Spinal cord (tissue), 10 donors: ENCODE measurements at places on chromosomes 5 and 9. TPM values are rescaled to one million over a fixed set of nuclear protein-coding genes. Genes with fewer than 3 reads are reported as not detected.
A peak's percentile ranks its signal among the peaks of the same experiment; 100 is the strongest.

DNA sequence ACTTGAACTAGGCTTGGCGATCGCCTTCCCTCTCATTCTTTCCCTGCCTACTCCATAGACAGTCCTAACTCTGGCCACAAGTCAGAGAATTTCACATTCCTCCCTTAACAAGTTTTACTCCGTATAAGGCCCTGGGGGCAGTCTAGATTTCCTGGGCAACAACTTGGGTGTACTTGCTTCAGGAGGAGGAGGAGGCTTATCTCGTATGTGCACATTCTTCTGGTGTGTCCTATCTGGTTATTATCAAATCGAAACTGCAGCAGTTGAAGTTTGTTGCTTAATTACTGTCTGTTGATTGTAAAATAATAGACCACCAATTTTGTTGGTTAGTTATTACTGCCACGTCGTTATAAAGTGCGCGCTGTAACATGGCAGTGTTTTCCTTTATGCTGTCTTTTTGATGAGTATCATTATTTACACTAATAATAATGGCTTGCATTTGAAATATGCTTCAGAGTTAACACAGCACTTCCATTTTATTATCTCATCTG lies 42.0 kb downstream of the PIP5K1B start:
- no peak for DNase-seq

- DNase-seq = peak; percentile 49
These were observed 654 bp downstream of the PURA start for GRCh38 chr5:140114341-140115185.

- DNase-seq = no peak
These were observed 40.7 kb downstream of the F2RL2 start for GRCh38 chr5:76582230-76583162.

DNA sequence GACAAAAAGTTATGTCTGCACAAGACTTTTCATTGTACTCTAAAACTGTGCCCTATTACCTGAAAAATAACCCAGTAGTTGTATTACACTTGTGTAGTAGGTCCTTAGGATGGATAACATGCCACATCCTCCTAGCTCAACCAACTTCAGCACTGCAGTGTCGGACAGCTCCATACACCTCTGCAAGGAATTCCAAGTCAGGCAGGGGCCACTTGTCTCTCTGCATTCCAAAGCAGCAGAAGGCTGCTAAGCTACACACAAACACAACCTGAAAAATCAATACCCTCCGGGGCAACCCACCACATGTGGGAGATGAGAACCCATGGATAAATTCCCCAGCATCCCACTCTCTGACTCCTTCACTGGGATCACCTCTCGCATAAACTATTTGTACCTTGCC lies 50.2 kb downstream of the MED10 start:
- no peak for DNase-seq

- no peak for DNase-seq
These were observed 495.3 kb upstream of the PIK3R1 start for GRCh38 chr5:67720162-67720772.

GRCh38 chr9:77981332-77981731 lies 50.3 kb downstream of the GNAQ start:
- DNase-seq = no peak

DNA sequence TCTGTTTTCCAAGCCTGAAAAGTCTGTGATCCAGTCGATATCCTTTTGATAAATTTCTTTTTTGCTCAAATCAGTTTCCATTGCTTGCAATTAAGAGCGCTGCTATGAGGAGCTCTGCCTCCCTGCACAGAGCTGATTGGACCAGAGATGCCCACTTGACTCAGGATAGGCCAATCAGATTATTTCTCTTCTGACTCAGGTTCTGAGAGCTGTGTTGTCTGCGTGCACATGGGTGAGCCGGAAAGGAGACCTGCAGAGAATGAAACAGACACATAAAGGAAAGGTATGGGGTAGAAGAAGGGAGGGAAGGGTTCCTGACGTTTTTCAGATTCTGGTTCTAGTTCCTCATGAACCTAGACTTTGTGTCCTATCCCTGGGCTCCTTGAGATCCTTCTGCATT lies 15.8 kb upstream of the FABP6 start:
- no peak for DNase-seq

DNA sequence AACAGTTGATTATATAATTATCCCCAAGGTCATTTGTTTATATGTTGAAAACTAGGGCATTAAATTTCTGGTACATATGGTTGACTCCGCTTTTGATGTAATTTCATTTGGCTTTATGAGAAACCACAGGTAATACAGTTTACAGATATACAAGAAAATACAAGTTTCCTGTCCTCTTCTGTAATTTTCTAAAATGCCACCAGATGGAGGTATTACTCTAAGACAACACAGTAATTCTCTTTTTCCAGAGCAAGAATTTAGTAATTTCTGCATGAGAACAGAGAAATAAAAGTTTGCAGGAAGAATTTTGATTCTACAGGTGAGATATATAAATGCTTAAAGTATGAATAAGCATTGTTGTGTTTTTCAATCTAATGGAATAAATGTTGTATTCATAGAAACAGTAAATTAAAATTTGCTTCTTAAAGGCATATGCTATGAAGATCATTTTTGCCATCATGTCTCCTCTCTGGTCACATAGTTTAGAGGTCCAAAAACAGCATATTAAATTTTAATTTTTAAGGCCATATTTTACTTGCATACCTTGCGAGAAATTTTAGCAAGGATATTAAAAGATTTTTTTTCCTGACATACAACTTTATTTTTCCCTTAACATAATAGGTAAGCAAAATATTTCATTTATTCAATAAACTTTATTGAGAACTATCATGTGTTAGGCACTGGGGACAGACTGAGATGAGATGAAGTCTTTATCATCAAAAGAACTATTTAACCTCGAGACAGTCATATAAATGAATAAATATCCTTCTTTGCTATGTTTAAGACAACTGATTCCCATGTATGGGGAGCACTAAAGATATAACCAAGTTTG lies 22.7 kb downstream of the CHD1 start:
- no peak for DNase-seq

- DNase-seq = no peak
These were observed 45.2 kb downstream of the ENC1 start for GRCh38 chr5:74595143-74595925.

DNA sequence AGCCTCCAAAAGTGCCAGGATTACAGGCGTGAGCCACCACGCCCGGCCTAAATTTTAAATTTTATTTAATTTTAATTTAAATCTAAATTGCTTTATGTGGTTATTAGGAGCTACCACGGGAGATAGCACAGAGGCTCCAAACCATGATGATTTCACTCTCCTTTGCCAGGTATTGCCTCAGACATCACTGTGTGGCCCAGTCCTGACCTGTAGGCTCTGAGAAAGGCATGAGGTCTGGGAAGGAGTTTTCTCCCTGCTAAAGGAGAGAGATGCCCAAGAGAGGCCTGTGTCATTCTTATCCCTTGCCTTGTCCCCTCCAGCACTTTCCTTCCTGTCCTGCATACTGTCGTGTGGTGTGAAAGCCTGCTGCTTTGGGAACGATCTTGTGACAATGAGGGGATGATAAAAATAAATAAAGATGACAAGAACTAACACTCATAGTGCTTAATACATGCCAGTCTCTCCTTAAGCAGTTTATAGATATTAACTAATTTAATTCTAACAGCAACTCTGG lies 37.0 kb upstream of the BASP1 start:
- DNase-seq = no peak

- DNase-seq = no peak
These were observed 67.6 kb upstream of the RASEF start for GRCh38 chr9:83130541-83130940.

DNA sequence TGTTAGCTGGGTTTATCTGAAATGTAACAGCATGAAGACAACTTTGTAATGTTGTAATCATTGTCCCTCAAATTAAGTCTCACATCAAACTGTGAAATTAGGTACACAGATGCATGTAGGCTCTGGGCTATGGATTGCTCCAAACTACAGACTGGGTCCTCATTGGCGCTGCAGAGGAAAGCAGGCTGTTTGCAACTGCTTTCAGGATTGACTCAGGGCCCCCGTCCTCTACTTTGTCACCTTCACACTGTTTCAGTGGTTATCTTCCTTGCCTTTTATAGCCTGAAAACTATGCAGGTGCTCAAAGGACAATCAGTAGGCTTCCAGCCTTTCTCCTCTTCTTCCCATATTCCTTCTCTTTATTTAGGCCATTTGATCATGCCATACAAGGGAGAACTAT lies 18.0 kb downstream of the GRAMD2B start:
- DNase-seq = no peak

GRCh38 chr5:56064984-56065383 lies 70.2 kb upstream of the IL6ST start:
- DNase-seq = no peak

DNA sequence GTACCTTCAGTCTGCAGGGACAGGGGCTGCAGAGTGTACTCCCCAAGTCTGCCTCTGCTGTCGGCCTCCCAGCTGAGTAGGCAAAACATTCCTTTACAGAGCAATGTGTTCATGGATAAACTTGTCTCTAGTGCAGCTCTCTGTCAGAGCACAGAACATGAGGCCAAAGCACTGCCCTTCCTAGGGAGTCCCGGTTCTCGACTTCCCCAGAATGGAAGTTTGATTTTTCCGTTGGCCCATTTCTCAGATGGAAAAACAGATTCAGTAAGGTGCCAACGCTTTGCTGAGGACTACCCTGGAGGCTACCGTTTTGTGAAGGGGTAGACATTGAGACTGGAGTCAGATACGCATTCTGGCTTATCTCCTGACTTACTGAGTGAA lies 422 bp upstream of the TRIM32 start:
- DNase-seq = no peak

N4BP3 gene
- 10.3 TPM for polyA plus RNA-seq

BTNL3 gene
- polyA plus RNA-seq = not detected

LHX2 gene
- 1.1 TPM for polyA plus RNA-seq

FNBP1 gene
- 69.3 TPM for polyA plus RNA-seq

BAAT gene
- 0.48 TPM for polyA plus RNA-seq

ORM2 gene
- not detected for polyA plus RNA-seq

EGFLAM gene
- 13.1 TPM for polyA plus RNA-seq

C9orf153 gene
- polyA plus RNA-seq = 0.51 TPM
